ENCODE measurements at places on chromosomes 4 and X.

GRCh38 chrX:9539605-9540387 lies 74.9 kb downstream of the TBL1X start:
- no peak for DNase-seq

GRCh38 chr4:27017623-27018022 lies 157.0 kb downstream of the STIM2 start:
- DNase-seq = no peak

GRCh38 chr4:41181037-41181436 lies 33.3 kb downstream of the APBB2 start:
- no peak for DNase-seq

DNA sequence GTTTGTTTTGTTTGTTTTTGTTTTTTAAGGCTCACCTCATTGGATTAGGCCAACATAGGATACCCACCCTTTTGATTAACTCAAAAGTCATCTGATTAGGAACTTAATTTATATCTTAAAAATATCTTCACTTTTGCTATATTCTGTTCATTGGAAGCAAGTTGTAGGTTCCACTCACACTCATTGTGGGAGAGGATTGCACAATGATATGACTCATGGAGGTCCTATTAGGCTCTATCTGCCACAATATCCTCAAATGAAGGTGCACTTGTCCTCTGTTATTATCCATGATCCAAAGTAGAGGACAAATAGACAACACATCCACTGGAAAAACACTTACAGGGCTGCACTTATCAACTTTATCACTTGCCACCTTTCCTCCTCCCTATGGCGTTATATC lies 60.5 kb upstream of the ADAMTS3 start:
- no peak for DNase-seq
